ENCODE measurements at places on chromosomes 7 and 10.

GRCh38 chr10:51894771-51895578 is 195.6 kb upstream of the CSTF2T start:
- DNase-seq = no peak

DNA sequence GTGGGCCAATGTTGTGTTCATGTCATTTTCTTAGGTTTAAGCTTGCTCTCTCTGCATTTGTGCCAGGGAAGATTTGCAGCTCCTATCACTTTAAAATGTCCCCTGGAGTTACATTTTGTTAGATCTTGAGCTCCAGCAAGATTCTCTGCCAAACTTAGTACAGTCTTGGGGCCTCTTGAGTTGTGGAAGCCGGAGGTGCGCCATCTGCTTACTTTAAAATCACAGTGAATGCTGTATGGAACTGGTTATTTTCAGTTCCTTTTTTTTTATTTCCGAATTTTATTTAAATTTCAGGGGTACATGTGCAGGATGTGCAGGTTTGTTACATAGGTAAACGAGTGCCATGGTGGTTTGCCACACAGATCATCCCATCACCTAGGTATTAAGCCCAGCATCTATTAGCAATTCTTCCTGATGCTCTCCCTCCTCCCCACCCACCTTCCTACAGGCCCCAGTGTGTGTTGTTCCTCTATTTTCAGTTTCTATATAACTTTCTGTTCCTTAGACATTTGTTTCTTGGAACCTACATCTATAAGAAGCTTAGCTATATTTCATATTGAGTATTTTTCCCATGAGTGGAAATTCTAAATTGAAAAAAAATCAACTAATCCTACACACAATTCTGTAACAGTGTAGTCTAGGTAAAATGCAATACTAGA is 114.4 kb upstream of the CREB5 start:
- no peak for DNase-seq

- no peak for DNase-seq
These were observed 497.3 kb downstream of the INHBA start for GRCh38 chr7:41205600-41205999.

GRCh38 chr10:79115302-79115701 is 46.5 kb downstream of the ZMIZ1 start:
- DNase-seq = no peak

- DNase-seq = no peak
These were observed 23.1 kb downstream of the CASD1 start for GRCh38 chr7:94532676-94533075.

- no peak for DNase-seq
These were observed 32.5 kb downstream of the C7orf33 start for GRCh38 chr7:148622887-148623585.

DNA sequence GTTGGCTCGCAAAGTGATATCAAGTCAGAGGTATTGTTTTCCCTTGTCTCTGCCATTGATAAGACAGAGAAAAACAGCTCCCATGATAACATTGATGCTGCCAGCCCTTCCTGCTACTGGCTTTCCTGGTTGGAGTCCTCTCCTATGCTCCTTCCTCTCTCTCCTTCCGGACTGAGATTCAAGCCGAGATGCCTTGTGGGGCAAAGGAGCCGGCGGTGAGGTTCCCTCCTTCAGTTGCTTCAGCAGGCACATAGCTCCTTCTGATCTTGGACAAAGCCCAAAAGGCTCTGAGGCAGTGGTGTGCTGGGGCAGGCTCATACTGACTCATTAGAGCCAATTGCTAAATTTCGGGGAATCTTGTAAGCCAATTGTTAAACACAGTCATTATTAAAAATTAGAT is 8.8 kb upstream of the ZCCHC24 start:
- DNase-seq = no peak

DNA sequence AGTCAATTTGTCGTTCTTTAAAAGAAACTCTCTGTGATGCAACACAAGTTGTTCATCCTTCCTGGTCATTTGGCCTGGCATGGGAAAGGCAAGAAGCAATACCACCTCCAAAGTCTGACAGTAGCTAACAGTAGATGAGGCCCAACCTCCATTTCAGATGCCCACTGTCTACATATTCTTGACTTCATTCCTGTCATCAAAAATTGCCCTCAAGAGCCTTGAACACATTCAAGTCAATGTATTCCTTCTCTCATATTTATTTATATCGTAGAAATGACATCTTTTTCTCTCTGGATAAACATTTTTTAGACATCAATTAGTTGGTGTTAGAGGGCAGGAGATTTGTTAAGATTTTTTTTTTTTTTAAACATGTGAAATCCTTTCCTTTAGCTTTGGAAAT is 33.7 kb downstream of the ABLIM1 start:
- no peak for DNase-seq

GRCh38 chr7:88254721-88255424 is 35.0 kb upstream of the SRI start:
- DNase-seq = no peak

DNA sequence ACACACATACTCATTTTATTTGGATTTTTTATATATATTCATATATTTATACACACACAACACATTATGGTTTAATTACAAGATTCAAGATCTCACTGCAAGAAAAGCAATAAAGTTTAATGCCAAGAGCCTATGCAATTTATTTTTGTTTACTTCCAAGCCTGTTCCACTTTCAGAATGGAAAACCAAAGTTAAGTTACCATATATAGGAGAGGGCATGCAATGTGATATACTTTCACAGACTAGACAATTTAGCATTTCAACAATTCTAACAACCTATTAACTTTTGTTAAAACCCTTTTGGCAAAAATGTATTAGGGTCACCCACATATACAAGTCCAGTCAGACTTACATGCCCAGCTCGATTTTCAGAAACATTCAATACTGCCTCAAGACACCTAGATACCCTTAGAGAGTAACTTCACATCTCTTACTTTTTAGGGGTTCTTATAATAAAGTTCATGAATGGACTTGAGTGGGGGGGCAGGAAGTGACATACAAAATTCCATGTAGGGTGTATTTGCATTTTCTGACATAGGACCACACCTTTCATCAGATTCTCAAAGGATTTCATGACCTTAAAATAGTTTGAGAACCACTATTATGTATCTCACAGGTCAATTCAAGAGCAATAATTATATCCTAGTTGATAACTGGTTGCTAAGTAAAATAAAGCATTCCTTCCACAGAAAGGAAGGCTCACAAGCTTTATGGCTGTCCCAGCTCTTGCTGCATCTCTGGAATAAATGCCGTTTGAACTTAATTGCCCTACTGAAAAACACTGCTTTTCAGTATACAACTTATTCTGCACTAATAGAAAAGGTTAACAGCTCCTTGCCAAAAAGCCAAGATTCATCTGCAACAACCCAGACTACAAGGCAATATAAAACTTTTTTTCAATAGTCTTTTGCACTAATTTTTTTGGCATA is 2.5 kb downstream of the P4HA1 start:
- no peak for DNase-seq

- no peak for DNase-seq
These were observed 27.3 kb downstream of the RAB18 start for GRCh38 chr10:27531336-27531847.

DNA sequence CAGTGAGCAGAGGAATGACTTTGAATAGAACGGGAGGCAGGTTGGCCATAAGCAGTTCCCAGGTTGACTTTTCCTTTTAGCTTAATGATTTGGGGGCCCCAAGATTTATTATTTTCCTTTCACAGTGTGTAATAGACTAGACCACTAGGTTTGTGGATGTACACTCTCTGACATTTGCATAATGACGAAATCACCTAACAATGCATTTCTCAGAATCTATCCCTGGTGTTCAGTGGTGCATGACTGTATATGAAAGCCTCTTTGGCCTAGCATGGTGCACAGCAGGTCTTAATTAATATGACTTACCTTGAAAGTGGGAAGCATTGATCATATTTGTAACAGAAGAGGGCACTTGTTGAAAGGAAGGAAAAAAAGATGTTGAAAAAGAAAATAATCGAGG is 761.9 kb downstream of the TYW1 start:
- no peak for DNase-seq

Measured in renal cortex interstitium (tissue), 15 donors.